CD4-positive, alpha-beta T cell treated with Interleukin-12 subunit alpha and Interleukin-12 subunit beta, for 1 hour (primary cell): ENCODE measurements at places on chromosomes 1 and 21.

- peak; percentile 8 for DNase-seq
Observed at GRCh38 chr1:230230948-230231773, 164.1 kb downstream of the GALNT2 start.

DNA sequence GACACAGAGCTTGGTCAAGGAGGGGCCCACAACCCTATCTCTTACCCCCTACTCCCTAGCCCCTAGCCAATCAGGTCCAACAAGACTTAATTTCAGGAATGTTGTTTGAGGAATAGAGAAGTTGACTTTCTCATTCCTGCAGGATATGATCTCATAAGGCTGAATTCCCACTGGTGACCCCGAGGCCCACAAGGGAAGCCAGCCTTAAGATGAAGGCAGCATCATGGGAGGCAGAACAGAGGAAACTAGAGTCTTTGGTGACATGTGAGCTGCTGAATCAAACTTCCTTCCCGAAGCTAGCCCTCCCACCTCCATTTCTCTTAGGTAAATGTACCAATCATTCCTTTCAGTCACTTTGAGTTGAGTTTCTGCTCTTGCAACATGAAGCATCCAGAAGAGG is 9.1 kb upstream of the PDIK1L start:
- DNase-seq: no peak

- DNase-seq: no peak
Observed at GRCh38 chr1:118247593-118247992, 62.6 kb upstream of the SPAG17 start.

DNA sequence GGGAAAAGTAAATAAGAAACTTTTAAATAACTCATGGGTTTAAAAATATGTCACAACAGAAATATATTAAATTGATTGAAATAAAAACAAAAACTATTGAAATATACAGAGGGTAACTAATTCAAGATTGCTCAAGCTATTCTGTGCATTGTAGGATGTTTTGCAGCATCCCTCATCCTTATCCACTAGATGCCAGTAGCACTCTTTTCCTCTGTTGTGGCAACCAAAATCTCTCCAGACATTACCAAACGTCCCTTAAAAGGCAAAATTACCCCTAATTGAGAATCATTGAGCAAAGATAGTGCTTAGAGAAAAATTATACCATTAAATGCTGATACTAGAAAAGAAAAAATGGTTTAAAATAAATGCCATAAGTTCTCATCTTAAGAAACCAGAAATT is 682.6 kb downstream of the RWDD3 start:
- DNase-seq: no peak

DNA sequence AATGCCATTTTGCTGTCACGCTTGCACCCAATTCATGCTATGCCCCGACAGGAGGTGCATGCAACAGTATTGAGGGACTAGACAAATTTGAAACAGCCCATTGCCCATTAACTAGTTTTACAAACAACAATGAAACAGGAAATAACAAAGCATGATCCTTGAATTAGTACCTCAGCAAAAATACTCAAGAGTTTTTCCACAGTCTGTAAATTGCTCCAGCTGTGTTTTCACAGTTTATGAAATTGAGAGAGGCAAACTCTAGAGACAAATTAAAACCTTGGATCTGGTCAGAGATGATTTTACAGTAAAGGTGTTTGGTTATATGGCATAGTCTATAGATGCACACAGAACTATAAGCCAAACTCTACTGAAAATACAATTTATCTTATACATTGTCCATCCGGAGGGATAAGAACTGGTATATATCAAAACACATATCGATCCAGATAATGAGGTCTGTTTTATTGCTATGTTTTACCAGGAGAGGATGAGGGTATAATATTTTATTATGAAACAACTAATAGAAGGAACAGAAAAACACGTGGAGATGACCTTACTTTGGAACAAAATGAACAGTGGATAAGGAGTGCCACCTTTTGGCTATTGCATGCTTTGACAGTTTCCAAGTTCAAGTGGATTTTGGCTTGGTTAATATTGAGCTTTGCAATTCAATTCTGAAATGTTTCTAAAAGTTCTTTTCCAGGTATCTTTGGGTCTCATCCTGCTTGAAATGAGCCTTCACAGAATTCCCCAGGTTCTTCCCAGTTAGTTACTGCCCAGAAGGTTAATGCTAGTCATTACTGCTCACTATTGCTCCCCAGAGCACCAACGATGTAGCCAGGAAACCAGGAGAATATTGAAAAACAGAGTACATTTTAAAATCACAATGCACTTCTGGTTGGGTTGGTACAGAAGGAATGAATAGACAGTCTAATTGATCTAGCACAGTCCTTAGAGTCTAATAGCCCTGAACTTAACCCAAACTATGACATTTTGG is 45.7 kb downstream of the ZC3H11B start:
- no peak for DNase-seq

GRCh38 chr1:175410560-175410959 is 218.0 kb upstream of the KIAA0040 start:
- no peak for DNase-seq

- no peak for DNase-seq
Observed at GRCh38 chr1:17544776-17545350, 5.4 kb downstream of the ARHGEF10L start.

DNA sequence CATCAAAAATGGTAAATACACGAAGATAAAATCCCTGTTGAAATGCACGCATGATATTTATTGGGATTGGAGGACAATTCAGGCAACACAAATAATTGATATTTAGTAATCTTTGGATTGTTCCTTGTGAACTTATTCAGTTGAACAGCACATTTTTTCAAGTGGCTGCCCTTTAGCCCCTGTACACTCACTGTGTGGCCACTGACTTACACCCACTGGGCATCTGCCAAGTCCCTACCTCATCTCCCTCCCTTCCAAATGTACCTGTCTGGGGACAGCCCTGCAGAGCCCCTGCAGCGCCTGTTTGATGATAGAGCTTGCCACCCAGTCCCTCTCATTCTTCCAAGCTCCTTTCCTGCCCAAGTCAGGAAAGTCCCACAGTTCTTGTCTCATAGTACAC is 154.3 kb downstream of the GLUL start:
- no peak for DNase-seq

GRCh38 chr1:117301901-117302300 is 65.3 kb upstream of the MAN1A2 start:
- no peak for DNase-seq

DNA sequence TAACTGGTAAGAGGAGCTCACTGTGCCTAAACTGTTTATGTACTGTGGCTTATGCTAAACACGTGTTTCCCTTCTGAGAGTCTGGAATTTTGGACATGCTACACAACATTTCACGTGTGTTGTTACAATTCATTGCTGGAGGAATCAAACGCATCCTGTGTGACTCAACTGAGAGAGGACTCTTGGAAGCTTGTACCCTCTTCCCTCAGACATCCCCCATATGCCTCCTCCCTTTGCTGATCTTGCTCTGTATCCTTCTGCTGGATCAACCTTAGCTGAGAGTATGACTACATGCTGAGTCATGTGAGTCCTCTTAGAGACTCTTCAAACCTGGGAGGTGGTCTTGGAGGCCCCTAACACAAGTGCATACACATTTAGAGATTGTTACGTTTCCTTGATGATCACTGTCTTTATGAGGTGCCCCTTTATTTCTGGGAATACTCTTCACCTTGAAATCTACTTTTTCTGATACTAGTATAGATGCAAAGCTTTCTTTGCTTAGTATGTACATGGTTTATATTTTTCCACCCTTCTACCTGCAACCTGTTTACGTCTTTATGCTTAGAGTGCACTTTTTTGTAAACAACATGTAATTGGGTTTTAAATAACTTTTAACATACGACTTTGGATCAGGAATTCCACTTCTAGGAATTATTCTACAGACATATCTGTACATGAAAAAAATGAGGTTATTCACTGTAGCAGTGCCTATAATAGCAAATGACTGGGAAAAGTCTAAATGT is 8.7 kb downstream of the NPHP4 start:
- no peak for DNase-seq

- DNase-seq: peak; percentile 36
Observed at GRCh38 chr1:83583351-83584014, 415.4 kb downstream of the TTLL7 start.
